ENCODE measurements at places on chromosomes 11 and 22. TPM values are rescaled to one million over a fixed set of nuclear protein-coding genes. Genes with fewer than 3 reads are reported as not detected.

The IRF7 gene
- 9.5 TPM for total RNA-seq

The SYT8 gene
- not detected for total RNA-seq

The APOBEC3B gene
- 10.4 TPM for total RNA-seq

The POU2AF1 gene
- 4.8 TPM for total RNA-seq

The NPTXR gene
- 3.6 TPM for total RNA-seq

The CHKB gene
- total RNA-seq, result 65.8 TPM

The MMP13 gene
- total RNA-seq, result not detected

The TMEM132A gene
- total RNA-seq, result 1.1 TPM

The MAJIN gene
- total RNA-seq, result not detected

The F2 gene
- total RNA-seq, result not detected

The TPP1 gene
- 44.7 TPM for total RNA-seq

The LMO1 gene
- not detected for total RNA-seq

The PHF21B gene
- 0.53 TPM for total RNA-seq

The SEPTIN5 gene
- 0.86 TPM for total RNA-seq

The RASL10A gene
- 0.78 TPM for total RNA-seq

The LRRC74B gene
- total RNA-seq, result not detected

The TMPRSS6 gene
- total RNA-seq, result 0.88 TPM

The PRODH gene
- 0.17 TPM for total RNA-seq

The CABP2 gene
- not detected for total RNA-seq

The SOX6 gene
- total RNA-seq, result not detected

The PLEKHB1 gene
- total RNA-seq, result 7.7 TPM

The CLDN5 gene
- not detected for total RNA-seq

The KDM4D gene
- total RNA-seq, result 0.95 TPM

The OTUB1 gene
- 79.8 TPM for total RNA-seq

The PYGM gene
- 0.99 TPM for total RNA-seq

The LRRC32 gene
- total RNA-seq, result 4.5 TPM

The DBX1 gene
- total RNA-seq, result not detected

The NCR3LG1 gene
- total RNA-seq, result 5.9 TPM

The NFRKB gene
- total RNA-seq, result 38.6 TPM

The CBLIF gene
- total RNA-seq, result not detected

The OR8D1 gene
- total RNA-seq, result not detected
